Mucosa of descending colon (tissue), 3 donors: ENCODE measurements at places on chromosomes 3 and 15. TPM values are rescaled to one million over a fixed set of nuclear protein-coding genes. Genes with fewer than 3 reads are reported as not detected.

DNA sequence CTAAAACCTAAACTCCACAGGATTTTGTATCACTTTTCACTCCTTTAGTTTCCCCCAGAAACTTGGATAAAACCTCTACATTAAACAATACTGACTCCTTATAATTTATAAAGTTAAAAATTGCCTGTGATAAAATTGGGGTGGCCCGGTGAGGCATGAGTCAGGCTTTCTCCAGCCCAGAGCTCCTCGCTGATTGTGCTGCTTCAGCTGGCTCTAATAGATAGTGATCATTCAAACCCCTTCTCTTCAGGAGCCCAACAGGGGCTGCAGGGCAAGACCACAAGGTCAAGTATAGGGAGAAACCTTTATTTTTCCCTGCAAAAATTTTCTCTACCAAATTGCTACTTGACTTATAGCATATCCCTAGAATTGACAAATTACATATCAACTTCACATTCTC is 308.2 kb downstream of the PLCL2 start:
- DNase-seq: no peak

TEX55 gene
- not detected for total RNA-seq

GRCh38 chr3:135239615-135239884 is 444.5 kb downstream of the EPHB1 start:
- DNase-seq: no peak

DNA sequence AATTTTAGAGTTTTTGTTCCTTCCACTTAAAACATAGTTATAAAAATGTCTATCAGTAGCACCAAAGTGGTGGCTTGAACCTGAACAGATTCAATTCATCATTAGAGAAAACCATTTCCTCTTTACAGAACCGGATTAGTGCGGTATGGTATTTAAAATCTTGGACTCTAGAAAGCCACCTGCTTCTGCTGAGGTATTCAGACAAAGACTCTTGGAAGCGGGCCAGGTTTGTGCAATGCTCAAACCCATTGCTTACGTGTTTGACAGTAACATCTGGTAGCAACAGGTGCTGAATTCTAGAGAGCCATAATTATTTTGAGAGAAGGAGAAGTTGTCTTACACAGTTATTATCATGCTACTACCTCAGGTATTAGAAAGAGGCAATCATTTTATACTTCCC is 290.5 kb downstream of the NAALADL2 start:
- peak; percentile 77 for DNase-seq

DNA sequence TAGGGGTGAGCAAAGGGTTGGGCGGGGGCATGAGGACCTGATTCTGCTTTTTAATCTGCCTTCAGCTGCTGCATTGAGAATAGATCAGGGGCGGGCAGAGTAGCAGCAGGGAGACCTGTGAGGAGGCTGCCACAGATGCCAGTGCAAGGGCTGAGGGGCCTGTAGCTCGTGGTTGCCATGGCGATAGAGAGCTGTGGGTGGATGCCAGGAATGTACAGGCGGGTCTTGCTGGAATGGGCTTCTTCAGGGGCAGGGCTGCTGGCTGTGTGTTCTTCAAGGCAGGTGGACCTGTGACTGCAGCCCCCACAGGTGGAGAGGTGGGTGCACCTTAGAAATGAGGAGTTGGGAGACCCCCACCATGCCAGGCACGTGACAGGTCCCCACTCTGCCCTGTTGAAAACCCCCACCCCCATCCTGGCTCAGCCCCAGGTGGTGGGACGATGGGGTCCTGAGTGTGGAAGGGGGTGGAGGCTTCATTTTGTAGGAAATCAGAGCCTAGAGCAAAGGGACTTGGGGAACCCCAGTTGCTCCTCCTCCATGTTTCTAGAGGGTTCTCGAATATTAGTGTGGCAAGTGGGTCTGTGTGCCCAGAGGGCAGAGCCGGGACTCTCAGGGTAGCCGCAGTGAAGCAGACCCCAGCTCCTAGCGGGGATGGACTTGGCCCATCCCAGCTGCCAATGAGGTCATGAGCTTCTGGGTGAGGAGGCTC is 38.3 kb downstream of the SLC6A6 start:
- peak; percentile 47 for DNase-seq

- no peak for DNase-seq
Measured at GRCh38 chr3:52623234-52623792, 62.4 kb downstream of the PBRM1 start.

- no peak for DNase-seq
Measured at GRCh38 chr15:67928666-67929065, 88.8 kb upstream of the RNU6-1 start.

DNA sequence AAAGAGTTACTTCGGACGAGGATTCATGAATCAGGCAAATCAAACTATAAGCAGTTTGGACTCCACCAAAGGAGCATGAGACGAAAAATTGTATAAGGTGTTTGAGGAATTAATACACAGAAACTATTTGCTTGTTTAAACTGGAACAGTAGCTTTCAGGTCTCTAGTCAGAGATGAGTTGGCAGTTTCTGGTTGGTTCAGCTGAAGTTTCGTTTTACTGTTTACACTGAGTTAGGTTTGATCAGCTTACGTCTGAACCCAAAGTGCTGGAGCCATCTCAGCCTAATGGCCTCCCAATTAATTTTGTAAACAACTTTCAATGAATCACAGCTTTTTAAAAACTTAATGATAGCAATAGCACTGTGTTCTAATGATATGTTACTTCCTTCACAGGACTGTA is 703.7 kb downstream of the NLGN1 start:
- no peak for DNase-seq

DNA sequence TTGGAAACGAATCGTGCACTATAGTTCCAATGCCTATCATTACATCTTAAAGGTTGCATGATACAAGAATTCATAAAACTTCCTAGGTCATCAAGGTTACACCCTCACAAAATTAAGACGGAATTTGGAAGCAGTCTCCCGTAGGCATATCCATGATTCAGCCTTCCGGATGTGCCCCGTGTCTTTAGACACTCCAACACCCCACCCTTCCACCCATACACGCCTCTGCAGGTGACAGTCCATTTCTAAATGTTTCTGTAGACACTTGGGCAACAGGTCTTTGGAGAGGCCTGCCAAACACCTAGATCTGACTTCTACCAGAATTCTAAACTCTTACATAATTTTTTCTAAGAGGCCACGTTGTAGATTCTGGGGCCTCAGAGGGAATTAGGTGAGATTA is 49.8 kb downstream of the LDHAL6B start:
- no peak for DNase-seq

DNA sequence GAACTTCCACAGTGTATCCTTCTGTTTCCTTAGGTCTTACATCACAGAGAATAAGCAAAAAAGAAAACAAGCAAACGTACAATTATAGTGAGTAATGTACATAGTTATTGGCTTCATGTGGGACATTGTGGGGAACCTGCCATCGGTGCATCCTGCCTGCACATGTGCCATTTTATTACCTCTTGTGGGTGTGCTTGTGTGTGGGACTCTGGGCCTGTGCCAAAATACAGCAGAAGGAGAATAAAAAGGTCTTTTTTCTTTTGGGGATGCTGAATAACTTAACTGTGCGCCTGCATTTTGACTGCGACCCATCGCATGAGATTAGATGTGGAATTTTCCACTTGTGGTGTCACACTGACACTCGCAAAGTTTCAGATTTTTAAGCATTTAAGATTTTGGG is 169.6 kb upstream of the DCBLD2 start:
- no peak for DNase-seq

DNA sequence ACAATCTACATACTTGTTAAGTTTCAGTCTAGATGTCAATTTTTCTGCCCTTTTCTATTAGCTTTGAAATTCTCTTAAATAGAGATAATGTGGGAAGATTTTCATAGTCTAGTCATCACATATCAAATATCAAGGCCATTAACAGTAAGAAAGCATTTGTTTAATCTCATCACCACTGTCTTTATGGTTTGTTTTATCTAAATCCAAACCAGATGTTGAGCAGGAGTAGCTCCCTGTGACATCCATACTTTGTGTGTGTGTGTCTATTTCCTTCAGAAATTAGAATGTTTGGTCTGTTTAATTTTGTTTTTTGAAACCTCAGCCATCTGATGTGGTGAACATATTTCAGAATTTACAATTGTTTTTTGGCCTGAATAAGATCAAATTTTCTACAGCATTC is 23.1 kb upstream of the GOLGA8B start:
- DNase-seq: no peak

NLGN1 gene
- 2.0 TPM for total RNA-seq

THSD4 gene
- total RNA-seq: 27.1 TPM

DNA sequence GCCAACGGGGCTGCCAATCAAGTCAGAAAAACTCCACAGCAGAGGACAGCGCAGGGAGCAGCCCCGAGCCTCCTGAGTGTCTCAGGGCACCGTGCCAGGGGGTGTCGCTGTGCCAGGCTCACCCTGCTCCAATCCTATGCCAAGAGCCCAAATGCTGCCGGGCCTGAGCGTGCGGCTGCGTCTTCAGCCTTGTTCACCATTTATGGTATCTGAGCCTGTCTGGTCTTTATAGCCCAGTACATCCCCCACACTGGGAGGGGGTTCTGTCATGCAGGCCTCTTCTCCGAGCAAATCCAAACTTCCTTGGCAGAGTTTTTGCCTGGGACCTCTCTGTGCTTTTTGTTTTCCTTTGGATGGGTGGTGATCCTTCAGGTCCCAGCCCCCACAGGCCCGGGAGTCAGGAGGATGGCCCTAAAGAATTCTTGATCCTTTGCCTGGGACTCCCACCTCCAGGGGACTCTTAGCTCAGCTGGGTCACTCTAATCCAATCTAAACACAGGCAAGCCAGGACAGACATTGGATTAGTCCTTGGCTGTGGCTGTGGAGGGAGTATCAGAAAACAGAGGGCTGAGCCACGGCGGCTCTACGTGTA is 135.1 kb upstream of the HACD2 start:
- peak; percentile 52 for DNase-seq

DNA sequence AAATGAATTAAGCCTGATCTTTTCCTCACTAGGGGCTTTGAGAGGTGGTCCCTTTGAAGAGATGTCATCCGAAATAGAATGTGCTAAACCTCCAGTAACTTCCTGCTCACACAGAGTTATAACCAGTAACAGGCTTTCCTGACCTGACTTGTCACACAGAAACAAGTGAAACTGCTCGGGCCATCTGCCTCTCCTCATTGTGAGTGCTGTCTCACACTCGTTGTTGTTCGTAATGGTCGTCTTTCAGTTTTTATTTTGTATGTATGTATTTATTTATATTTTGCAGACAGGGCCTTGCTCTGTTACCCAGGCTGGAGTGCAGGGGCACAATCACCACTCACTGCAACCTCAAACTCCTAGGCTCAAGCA is 24.0 kb downstream of the ACSBG1 start:
- DNase-seq: no peak

- no peak for DNase-seq
Measured at GRCh38 chr15:70033109-70033508, 64.6 kb downstream of the TLE3 start.

LRRIQ4 gene
- total RNA-seq: 0.22 TPM

- no peak for DNase-seq
Measured at GRCh38 chr3:79297245-79297960, 470.4 kb downstream of the ROBO1 start.

GRCh38 chr3:143574933-143575332 is 273.3 kb downstream of the SLC9A9 start:
- no peak for DNase-seq

KNG1 gene
- 0.12 TPM for total RNA-seq

DNA sequence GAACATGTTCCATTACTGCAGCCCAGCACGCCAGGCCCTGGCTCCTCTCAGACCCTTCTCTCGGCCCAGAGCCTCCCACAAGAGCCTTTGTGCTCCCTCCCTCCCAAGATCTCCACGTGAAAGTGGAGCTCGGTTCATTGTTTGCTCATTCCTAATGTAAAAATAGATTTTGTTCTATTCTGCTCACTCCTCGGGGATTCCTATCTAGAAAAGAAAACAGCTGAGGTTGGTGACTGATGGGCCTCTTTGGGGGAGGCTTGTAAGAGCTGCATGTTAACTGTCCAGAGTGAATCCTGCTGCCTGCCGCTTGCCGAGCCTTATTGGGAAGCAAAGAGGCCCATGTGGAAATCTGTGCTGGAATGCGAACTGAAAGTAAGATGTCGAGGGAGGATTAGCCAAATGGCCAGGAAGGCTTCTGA is 267.1 kb downstream of the LRTM1 start:
- no peak for DNase-seq

DNA sequence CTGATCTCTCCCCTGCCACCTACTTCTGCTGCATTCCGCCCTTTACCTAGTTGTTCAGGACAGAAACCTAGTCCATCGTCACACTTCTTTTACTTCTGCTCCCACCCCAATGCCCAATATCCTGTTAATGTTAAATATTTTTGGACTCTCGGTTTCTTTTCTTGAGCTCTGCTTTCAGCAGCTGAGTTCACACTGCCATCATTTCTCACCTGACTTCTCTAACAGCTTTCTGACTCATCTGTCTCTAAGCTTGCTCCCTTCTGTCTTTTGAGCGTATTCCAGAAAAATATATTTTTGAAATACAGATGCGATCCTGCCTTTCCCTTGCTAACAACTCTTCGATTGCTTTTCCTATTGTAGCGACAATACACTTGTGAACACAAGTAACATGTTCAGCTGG is 183.4 kb downstream of the KLHL25 start:
- DNase-seq: no peak

GRCh38 chr3:9768141-9768775 is 1.5 kb downstream of the CAMK1 start:
- no peak for DNase-seq

GRCh38 chr3:180970931-180971330 is 18.6 kb downstream of the DNAJC19 start:
- DNase-seq: no peak

- DNase-seq: no peak
Measured at GRCh38 chr3:100563652-100564211, 45.7 kb upstream of the ADGRG7 start.

DNA sequence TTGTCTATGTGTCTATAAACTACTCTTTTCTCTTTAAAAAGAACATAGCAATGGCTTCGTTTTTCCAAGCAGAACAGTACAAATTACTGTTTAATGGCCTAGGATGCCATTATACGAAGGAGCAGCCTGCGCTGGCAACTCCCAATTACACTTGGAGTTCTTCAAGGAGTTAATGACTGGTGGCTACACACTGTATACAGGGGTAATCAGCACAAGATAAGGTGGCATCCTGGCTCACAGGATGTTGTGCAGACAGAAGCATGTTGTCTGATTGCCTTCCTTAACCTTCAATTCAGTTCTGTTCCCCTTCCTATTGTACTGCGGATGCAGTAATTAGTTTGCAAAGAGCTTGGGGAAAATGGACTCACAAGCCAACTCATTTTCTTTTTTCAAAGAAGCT is 250.7 kb upstream of the ROBO2 start:
- no peak for DNase-seq

DNA sequence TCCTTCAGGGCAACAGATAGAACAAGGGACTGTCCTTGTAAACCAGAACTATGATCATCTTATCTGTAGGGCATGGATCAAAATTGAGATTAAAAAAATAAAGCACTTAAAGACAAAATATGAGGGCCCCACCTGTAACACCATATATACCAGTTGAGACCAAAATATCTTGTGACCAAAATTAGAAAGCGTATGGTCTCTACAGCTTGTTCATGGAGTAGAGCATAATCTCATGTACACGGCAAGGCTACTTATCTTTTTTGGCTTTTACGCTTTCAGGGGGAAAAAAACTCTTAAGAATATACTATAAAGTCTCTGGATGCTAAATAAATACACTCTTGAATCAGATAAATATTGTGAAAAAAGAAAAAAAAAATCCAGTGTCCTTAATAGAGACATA is 49.3 kb downstream of the ADAMTS9 start:
- DNase-seq: no peak

- no peak for DNase-seq
Measured at GRCh38 chr15:82805994-82806406, at the start of gene FSD2. Gene FSD2, minus strand, starts transcription at chr15:82806069. Its CDS starts 18,679 bp downstream, at chr15:82787390.
